ENCODE measurements at places on chromosomes 13 and 19.
A peak's percentile ranks its signal among the peaks of the same experiment; 100 is the strongest.

GRCh38 chr13:91595677-91596076 is 197.3 kb downstream of the GPC5 start:
- no peak for DNase-seq

GRCh38 chr13:28601581-28601980 is 57.3 kb upstream of the POMP start:
- DNase-seq, result no peak

DNA sequence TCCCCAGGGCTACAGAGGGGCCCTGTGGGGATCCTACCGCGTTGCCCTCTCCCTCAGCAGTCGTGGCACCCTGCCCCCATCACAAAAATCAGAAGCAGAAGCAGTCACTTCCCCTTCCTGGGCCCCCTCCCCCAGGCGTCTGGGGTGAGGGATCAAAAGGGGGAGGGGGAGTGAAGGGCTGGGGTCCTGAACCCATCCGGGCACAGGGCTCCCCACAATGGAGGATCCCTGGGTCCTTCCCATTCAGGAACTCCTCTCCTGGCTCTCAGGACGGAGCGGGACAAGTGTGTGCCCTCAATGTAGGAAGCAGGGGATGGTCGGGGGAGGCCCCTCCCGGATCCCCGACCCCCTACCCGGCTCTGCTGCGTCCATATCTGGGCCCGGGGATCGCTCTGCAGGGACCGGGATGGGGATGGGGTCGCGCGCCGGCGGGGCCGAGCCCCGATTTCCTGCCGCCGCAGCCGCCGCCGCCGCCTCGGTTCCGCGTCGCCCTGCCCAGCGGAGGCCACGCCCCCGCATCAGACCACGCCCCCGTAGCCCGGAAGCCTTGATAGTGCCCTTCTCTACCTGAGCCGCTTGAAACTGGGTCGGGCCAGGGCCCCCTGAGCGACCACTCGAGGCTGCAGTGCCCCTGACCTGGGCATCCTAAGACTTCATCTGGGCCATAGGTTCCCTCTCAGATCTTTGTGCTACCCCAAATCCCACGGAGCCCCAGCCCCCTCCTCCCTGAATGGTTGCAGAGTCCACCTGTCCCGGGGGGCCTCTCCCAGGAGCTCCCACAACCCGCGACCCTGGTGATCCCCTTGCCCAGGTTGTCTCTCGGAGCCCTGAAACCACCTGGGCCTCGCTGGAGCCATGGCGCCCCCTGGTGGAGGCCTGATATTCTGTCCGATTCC is at the start of gene GMIP:
TSS of gene GMIP (minus strand) at position 500 of the 896 bp plus-strand sequence. CDS start at position 372, 128 bp downstream.
- peak; percentile 77 for DNase-seq

DNA sequence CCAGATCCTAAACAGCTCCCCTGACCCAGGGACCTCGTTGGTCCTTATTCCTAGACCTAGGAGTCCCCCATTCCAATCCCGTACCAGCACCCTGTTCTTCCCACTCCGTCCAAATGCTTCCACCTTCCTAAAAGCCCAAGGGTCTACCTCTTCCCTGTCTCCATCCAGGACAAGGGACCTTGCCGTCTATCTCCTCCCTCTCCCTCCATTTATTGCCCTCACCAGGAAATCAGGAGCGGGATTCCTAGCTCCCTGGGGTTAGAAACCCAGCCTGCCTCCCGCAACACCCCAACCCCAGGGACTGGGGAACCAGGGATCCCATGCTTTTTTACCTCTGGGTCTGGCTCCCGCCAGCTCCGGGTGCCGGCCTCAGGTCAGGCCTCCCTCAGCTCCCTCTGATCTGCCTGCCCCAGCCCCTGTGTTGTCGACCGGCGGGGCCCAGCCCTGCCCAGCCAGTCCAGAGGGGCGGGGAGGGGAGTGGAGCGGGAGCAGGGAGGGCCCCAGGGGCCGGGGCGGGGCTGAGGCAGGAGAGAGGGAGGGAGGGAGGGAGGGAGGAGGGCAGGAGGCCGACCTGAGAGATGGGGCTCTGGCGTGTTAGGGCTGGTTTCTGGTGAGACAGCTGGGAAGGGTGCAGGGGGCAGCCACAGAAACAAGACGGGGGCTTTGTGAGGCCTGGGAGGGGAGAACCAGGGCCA is at the start of gene B3GNT8:
TSS of gene B3GNT8 (minus strand) at position 423 of the 695 bp plus-strand sequence. CDS start 596 bp downstream, outside the sequence.
- peak; percentile 47 for DNase-seq

DNA sequence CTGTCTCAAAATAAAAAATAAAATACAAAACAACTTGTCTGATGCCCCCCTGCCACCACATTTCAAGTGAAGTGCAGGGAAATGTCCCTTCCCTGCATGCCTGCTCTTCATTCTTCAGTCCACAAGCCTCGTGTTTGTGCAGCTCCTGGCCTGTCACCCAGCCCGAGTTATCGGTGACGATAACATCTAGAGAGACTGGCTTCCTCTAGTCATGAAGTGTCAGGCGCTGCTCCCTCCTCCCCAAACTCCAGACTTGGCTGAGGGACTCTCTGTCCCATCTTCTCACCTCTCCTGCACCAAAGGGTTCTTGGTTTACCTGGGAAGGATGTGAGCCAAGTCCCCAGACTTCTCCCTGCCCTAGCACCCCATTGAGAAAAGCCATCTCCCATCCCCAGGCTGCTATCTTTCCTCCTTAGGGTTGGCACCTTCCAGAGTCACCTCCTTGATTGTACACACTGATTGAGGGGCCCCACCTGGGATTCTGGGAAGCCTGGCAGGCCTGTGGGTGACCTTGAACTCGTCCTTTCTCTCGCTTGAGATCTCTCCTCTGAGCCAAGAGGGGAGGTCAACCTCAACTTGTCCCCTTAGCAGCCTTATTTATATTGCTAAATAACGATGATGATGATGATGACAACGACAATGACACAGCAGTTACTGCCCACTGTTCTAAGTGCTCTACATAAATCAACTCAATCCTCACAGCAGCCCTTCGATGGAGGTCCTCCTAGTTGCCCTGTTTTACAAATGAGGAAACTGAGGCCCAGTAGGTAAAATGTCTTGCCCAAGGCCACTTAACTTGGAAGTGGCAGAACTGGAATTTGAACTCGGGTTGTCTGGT is 13.1 kb upstream of the PLAUR start:
- no peak for DNase-seq

All from MCF 10A (cell line).